ENCODE measurements at places on chromosomes 12 and 14.

DNA sequence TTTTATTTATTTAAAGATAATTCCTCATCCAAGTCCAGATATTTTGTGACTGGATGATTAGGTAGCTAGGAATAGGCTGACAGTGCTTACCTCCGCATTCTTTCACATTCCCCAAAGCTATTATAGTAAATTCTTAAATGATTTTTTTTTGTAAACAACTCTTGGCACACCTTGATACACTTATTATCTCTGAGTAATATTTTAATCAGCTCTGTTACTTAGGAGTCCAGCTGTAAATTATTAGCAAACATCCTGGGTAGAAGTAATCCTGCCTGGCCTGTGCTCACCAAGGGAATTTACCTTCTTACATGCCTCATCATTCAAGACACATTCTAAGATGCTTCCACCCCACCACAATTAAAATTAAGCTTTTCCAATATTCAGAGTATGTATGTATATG lies 186.1 kb downstream of the SLC2A13 start:
- DNase-seq = no peak

DNA sequence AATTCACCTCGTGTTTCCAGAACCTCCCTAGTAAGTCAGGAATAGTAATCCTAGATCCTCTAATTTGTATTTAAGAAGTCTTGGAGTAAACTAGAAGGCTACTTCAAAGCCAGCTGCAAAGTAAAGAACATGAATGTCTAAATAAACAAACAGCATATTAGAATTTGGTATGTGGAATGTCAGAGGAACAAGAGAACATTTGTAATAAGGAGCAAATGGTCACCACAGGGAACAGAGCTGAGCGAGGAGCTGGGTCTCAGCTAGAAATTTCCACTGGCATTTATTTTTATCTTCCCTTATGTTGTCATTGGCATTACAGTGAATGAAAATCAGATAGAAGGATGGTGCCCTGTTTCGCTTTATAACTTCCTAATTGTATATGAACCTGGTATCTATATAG lies 50.2 kb downstream of the FRMD6 start:
- no peak for DNase-seq

- no peak for DNase-seq
Observed at GRCh38 chr14:33943096-33943883, 7.6 kb downstream of the EGLN3 start.

DNA sequence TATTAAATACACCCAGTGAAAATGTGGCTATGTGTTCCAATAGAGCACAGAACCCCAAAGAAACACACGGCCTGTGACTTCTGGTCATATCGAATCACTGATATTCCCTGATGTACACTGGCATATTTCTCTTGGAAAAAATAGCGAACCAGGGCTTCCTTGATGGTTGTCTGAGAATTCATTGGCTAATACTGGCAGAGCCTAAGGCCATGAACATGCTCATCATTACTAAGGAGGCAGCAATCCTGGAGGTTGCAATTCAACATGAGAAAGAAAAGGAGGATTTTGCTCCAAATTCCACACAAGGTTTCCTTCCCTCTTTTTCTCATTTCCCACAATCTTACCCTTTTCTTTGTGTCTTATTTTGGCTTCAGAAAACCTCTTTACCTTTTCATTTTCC lies 212.9 kb upstream of the HMGA2 start:
- no peak for DNase-seq

GRCh38 chr14:69481815-69482568 lies 2.5 kb upstream of the PLEKHD1 start:
- no peak for DNase-seq

- no peak for DNase-seq
Observed at GRCh38 chr12:24780697-24781368, 168.1 kb downstream of the BCAT1 start.

DNA sequence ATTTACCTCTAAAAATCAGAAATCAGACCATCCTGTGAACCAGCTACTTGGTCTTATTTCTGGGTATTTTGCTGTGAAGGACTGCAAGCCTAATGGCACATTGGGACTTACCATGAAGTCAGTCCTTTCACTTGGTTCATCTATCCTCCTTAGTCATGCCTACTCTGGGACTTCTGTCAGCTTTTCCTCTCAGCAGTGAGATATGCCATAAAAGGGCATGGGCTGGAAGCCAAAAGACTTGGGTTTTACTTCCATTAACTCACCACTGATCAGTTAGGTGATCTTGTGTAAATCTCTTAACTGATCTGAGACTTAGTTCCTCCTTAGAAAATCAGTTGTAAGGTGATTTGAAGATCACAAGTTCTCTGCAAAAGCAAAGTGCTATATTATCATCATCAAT lies 116.5 kb downstream of the PAH start:
- no peak for DNase-seq

GRCh38 chr14:104598910-104599273 lies 5.7 kb downstream of the TMEM179 start:
- no peak for DNase-seq

All from stimulated activated CD4-positive, alpha-beta T cell treated with anti-CD3 and anti-CD28 coated beads, Interleukin-2, amount 100 ng/mL, for 24 hours (primary cell).